ENCODE measurements at places on chromosomes 7 and 10. TPM values are rescaled to one million over a fixed set of nuclear protein-coding genes. Genes with fewer than 3 reads are reported as not detected.

DNA sequence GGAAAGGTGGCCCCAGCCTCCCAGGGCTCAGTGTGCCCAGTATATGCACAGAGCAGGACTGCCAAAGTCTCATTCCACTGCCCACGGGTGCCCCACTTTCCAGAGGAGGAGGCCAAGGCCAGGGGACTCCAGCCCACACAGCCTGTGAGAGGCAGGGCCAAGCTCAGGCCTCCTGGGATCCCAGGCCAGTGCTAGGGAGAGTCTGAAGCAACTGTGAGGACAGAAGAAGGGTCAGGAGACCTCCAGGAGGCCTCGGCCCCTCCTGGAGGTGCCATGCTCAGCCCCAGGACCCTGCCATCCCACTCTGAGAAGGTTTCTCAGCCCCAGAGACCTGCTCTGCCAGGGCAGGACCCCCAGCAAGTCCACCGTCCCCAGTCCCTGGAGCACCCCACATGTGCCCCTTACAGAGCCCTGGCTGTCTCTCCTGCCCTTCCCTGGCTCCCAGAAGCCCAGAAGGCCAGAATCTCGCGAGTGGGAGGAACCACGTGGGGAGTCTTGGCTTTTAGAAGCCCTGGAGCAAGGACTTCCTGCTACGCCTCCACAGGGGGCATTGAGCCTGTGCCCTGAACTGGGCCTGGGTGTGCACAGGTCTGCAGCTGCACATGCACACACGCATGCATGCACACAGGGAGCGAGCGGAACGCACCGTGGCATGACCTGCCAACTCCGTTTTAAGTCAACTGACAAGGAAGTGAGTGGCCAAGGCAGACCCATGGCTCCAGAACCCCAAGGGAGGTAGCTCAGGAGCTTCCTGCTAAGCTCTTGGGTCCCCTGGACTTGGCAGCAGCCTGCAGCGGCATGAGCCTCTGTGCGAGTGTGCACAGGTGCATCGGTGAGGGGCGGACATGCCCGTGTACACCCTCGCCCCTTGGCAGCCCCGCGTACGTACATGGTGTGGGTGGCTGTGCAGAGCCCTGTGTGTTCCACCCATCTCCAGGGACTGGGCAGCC is 33.6 kb downstream of the ZCCHC24 start:
- H3K36me3 ChIP-seq, result peaks cover 2% of the 10 kb centered on the region
- H3K27ac ChIP-seq, result no peak overlapping the region
- peaks cover 38% of the 10 kb centered on the region for H3K4me1 ChIP-seq
- DNase-seq, result no peak

GRCh38 chr10:117663750-117664149 is 121.2 kb downstream of the EMX2 start:
- no peak for DNase-seq
- no peaks in the 10 kb centered on the region for H3K4me1 ChIP-seq
- no peaks in the 10 kb centered on the region for H3K27me3 ChIP-seq
- H3K27ac ChIP-seq, result no peak overlapping the region
- no peak overlapping the region for H3K4me3 ChIP-seq

DNA sequence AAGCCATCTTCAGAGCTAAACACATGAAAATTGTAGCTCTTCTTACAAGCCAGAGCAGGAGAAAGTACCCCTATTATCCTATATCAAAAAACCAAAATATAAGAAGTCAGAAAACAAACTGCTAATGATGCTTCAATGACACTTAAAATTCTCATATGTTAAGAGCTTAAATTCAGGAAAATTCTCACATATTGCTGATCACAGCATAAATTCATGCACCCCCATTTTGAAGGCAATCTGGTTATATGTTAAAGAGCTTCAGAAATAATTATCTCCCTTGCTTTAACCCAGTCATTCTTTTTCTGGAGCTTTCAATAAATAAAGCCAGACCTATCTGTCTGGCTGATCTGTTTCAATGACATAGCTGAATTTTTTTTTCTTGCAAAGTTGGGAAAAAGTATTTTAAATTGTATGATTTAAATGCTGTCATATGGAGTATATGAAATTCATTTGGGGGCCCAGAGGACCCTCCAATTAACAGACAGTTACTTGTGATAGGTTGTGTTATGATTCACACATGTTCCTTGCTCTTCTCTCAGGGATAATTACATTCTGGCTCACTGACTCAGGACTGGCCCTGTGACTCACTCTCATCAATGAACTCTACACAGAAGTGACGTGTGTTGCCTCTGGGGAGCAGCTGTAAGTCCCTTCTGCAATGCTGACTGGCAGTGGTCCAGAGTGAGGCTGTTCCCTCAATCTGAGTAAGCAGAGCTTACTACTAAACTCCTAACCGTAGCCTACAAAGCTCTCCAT is 85.2 kb downstream of the HGF start:
- no peaks in the 10 kb centered on the region for H3K36me3 ChIP-seq
- peak; percentile 93 for DNase-seq
- peak overlapping the region; percentile 72 for H3K27ac ChIP-seq
- H3K4me3 ChIP-seq, result no peak overlapping the region
- H3K27me3 ChIP-seq, result no peaks in the 10 kb centered on the region

GRCh38 chr7:149216402-149216801 is 21.1 kb downstream of the ZNF282 start:
- H3K4me1 ChIP-seq, result no peaks in the 10 kb centered on the region
- no peak overlapping the region for H3K27ac ChIP-seq
- no peak for DNase-seq
- no peak overlapping the region for H3K4me3 ChIP-seq

DNA sequence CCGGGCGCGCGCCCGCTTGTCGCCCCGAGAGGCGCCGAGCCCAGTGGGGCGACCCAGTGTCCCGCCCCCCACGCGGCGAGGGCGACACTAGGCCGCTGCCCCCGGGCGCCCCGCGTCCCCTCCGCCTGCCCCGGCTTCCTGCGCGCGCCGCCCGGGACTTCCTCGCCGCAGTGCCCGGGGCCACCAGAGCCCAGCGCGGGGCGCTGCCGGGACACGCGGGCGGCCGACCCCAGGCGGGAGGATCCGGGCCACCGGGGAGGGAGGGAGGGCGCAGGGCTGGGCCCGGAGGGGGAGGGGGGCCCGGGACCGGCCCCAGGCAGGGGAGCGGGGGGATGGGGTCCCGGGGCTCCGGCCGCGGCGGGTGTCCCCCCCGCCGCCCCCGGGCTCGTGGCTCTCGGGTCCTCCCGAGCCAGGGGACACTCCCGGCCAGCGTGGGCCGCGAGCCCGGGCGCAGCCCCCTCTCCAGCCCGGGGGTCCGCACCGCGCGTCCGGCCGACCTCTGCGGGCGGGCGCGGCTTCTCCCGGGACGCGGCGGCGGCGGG is 435 bp upstream of the PWWP2B start:
- no peaks in the 10 kb centered on the region for H3K27me3 ChIP-seq
- peaks cover 26% of the 10 kb centered on the region for H3K4me1 ChIP-seq
- peak overlapping the region; percentile 92 for H3K27ac ChIP-seq
- DNase-seq, result peak; percentile 70

Gene SCART1
- polyA plus RNA-seq, result 0.69 TPM

Gene PTN
- polyA plus RNA-seq, result 4.2 TPM

Gene GTPBP4
- 17.6 TPM for polyA plus RNA-seq

Gene KAZALD1
- polyA plus RNA-seq, result 4.1 TPM

Gene SOSTDC1
- 5.5 TPM for polyA plus RNA-seq
